ENCODE measurements at places on chromosomes 1 and 21.

- DNase-seq, result no peak
Observed at GRCh38 chr1:152880907-152881306, 2.8 kb downstream of the SMCP start.

- no peak for DNase-seq
Observed at GRCh38 chr1:79150576-79150975, 144.0 kb upstream of the ADGRL4 start.

GRCh38 chr1:46686255-46686654, 14.6 kb downstream of the TEX38 start:
- no peak for DNase-seq

- no peak for DNase-seq
Observed at GRCh38 chr1:154750681-154751665, 119.1 kb downstream of the KCNN3 start.

DNA sequence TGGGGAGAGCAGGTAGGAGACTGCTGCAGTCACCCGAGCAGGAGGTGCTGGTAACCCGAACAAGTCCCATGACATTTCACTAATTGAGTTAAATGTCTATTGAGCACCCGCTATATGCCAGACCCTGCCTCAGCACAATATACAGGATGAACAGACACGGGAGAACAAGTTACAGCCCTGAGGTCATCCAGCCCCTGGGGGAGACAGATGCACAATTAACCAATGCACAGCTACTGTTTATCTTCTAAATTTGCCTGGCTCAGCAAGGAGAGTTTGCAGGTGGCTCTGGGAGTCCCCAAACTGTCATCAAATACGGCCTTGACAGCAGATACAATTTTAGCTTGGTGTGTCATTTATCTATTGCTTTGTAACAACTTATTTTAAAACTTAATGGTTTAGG, 18.1 kb downstream of the CITED4 start:
- DNase-seq, result no peak

- DNase-seq, result no peak
Observed at GRCh38 chr1:211648980-211649934, 26.2 kb downstream of the NEK2 start.

DNA sequence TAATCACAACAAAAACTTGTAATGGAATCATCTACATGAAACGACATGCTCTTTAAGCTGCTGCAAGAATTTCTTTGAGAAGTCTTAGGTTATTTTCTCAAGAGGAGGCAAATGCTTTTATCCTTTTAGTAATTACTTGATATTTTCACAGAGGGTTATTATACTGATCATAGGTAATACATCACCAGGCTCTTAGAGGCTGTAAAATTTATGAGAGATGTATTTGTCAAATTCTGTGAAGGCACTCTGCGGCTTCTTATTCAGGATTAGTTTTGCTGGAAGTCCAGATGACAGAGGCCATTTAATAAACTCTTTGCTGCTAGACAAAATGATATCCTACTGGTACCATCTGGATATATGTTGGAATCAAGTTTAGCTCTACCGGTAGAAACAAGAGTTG, 624.3 kb upstream of the BRINP3 start:
- DNase-seq, result no peak

GRCh38 chr1:161946071-161946987, 77.3 kb downstream of the OLFML2B start:
- no peak for DNase-seq

- DNase-seq, result no peak
Observed at GRCh38 chr1:113898241-113898814, 6.3 kb downstream of the AP4B1 start.

GRCh38 chr1:247182994-247183393, 11.2 kb upstream of the ZNF124 start:
- no peak for DNase-seq
